ENCODE measurements at places on chromosomes 4 and X. TPM values are rescaled to one million over a fixed set of nuclear protein-coding genes. Genes with fewer than 3 reads are reported as not detected.

The CXCL10 gene
- total RNA-seq = 0.34 TPM

The CPE gene
- 20.8 TPM for total RNA-seq

The HNRNPD gene
- 17.4 TPM for total RNA-seq

The DSPP gene
- total RNA-seq = not detected

The LGI2 gene
- not detected for total RNA-seq

The HSD17B13 gene
- total RNA-seq = not detected

The EXOC1L gene
- not detected for total RNA-seq

The ZNF141 gene
- 5.1 TPM for total RNA-seq

The TEX13B gene
- total RNA-seq = not detected

The STATH gene
- total RNA-seq = not detected

The ESX1 gene
- total RNA-seq = not detected

The NWD2 gene
- total RNA-seq = 0.07 TPM

The PNMA6F gene
- total RNA-seq = not detected

The PAGE1 gene
- not detected for total RNA-seq

The CXCL3 gene
- total RNA-seq = 3.3 TPM

The HTRA3 gene
- 0.14 TPM for total RNA-seq

The NAP1L2 gene
- 0.68 TPM for total RNA-seq

The SLITRK4 gene
- not detected for total RNA-seq

The ANXA3 gene
- total RNA-seq = 1,826 TPM

The TCEAL6 gene
- total RNA-seq = not detected

The CFAP47 gene
- 0.07 TPM for total RNA-seq

The CTAG1B gene
- not detected for total RNA-seq

The RAB9A gene
- 54.3 TPM for total RNA-seq

The PLAC8 gene
- 0.68 TPM for total RNA-seq

The ELOVL6 gene
- total RNA-seq = 10.6 TPM

The RASGEF1B gene
- total RNA-seq = 5.6 TPM

The PLA2G12A gene
- 32.9 TPM for total RNA-seq

The GPC4 gene
- 0.34 TPM for total RNA-seq

The PGAM4 gene
- total RNA-seq = not detected

The KCNIP4 gene
- total RNA-seq = 0.34 TPM

The ZXDB gene
- total RNA-seq = 18.5 TPM

The GDPD2 gene
- total RNA-seq = 1.0 TPM

The F11 gene
- not detected for total RNA-seq

The CHRDL1 gene
- not detected for total RNA-seq

The PTTG2 gene
- not detected for total RNA-seq

The AREG gene
- total RNA-seq = 714 TPM

The MAGEA6 gene
- total RNA-seq = not detected

The CFAP299 gene
- 0.34 TPM for total RNA-seq

The PPP1R2C gene
- total RNA-seq = not detected

The GPC3 gene
- total RNA-seq = 1.9 TPM

The CLDN2 gene
- not detected for total RNA-seq

The GPR173 gene
- 0.07 TPM for total RNA-seq

The PITX2 gene
- under 0.01 TPM for total RNA-seq

The FRMD7 gene
- total RNA-seq = not detected

The HTN3 gene
- not detected for total RNA-seq

The TMPRSS11F gene
- total RNA-seq = 8.7 TPM

The CBLL2 gene
- total RNA-seq = not detected

The ARFIP1 gene
- 48.4 TPM for total RNA-seq
